ENCODE measurements at places on chromosomes 11 and 22.

DNA sequence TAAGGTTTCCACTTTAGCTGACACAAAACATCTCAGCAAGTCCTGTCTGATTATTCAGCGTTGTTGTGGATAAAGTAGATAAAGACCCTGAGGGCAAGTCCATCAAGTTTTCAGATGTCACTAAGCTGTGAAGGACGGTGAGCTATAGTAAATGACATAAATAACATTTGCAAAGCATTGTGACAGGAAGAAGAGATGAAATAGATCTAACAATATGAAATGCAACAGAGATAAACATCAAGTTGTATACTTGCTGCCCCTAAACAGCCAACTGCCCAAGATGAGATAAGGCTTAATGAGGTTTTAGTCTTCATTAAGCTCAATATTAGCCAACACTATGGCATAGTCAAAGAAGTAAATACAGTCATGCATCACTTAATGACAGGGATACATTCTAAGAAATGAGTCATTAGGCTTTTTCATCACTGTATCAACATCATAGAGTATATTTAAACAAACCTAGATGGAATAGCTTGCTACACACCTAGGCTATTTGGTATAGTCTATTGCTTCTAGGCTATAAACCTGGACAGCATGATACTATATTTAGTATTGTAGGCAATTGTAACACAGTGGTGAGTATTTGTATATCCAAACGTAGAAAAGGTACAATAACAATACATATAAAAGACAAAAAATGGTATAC lies 625.1 kb upstream of the ANO5 start:
- H3K36me3 ChIP-seq = no peaks in the 10 kb centered on the region
- no peak overlapping the region for H3K4me3 ChIP-seq
- no peaks in the 10 kb centered on the region for H3K27me3 ChIP-seq
- H3K27ac ChIP-seq = no peak overlapping the region
- no peak for DNase-seq
- H3K4me1 ChIP-seq = no peaks in the 10 kb centered on the region

- H3K4me3 ChIP-seq = no peak overlapping the region
- no peaks in the 10 kb centered on the region for H3K36me3 ChIP-seq
- no peak overlapping the region for H3K27ac ChIP-seq
- H3K27me3 ChIP-seq = peaks cover 4% of the 10 kb centered on the region
- DNase-seq = no peak
- H3K4me1 ChIP-seq = no peaks in the 10 kb centered on the region
These were observed 35.8 kb upstream of the SLC17A6 start for GRCh38 chr11:22302368-22302767.

GRCh38 chr11:57530215-57530595 lies 349 bp downstream of the TIMM10 start:
- peak overlapping the region; percentile 93 for H3K4me3 ChIP-seq
- H3K4me1 ChIP-seq = peaks cover 47% of the 10 kb centered on the region
- H3K27me3 ChIP-seq = no peaks in the 10 kb centered on the region
- H3K27ac ChIP-seq = peak overlapping the region; percentile 96

GRCh38 chr11:115545581-115546210 lies 41.5 kb upstream of the CADM1 start:
- H3K36me3 ChIP-seq = no peaks in the 10 kb centered on the region
- H3K4me3 ChIP-seq = no peak overlapping the region
- H3K27ac ChIP-seq = no peak overlapping the region
- DNase-seq = no peak
- no peaks in the 10 kb centered on the region for H3K27me3 ChIP-seq

DNA sequence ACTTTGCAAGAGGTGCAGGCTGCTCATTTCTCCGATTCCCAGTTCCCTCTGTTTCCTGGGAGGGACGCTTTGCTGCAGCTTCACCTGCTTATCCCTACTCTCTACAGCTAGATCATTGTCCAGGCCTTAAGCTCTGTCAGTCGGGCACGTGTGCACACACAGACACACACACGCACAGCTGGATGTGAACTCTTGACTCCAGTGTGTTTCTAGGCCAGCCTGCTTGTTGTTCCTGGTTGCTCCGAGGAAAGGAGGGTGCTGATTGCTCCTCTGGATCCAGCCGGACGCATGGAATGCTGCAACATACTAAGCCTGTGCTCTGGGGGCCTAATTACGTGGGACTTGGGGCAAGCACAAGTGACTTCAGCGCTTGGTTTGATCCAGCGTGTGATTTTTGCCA lies 19.7 kb downstream of the ZNRF3 start:
- no peaks in the 10 kb centered on the region for H3K36me3 ChIP-seq
- H3K4me1 ChIP-seq = peaks cover 27% of the 10 kb centered on the region
- no peak for DNase-seq
- H3K4me3 ChIP-seq = no peak overlapping the region

DNA sequence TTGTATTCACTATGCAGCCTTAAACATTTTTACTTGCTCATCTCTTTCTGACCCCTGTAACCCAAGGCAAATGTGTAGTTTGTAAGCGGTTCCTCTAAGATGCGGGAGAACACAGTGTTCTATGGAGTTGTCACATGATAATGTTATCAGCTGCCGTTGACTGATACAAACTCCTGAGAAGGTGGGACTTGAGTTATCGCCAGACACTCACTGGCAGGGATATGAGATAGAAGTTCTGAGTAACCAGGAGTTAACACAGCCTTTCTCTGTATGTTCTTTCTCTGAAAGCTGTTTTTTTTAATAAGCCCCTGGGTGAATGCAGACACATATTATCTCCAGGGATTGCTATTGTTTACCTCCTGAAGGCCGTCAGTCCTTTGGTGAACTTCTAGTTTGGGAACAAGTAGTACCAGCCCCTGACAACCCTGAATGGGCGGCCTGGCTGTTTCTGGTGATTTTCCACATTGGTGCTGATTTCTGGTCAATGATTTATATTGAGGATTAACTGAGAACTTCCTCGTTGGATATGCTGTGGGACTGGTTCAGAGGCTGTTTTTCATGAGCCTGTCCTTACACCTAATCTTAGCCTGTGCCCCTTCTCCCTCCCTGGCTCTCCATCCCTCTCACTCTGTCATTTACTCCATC lies 155.3 kb upstream of the RASSF10 start:
- H3K27ac ChIP-seq = no peak overlapping the region
- peaks cover 8% of the 10 kb centered on the region for H3K4me1 ChIP-seq
- no peaks in the 10 kb centered on the region for H3K36me3 ChIP-seq
- peaks cover 16% of the 10 kb centered on the region for H3K27me3 ChIP-seq
- DNase-seq = no peak
- H3K4me3 ChIP-seq = no peak overlapping the region

GRCh38 chr11:30789270-30789669 lies 203.1 kb upstream of the MPPED2 start:
- no peaks in the 10 kb centered on the region for H3K27me3 ChIP-seq
- no peaks in the 10 kb centered on the region for H3K36me3 ChIP-seq
- H3K4me1 ChIP-seq = no peaks in the 10 kb centered on the region
- H3K4me3 ChIP-seq = no peak overlapping the region

DNA sequence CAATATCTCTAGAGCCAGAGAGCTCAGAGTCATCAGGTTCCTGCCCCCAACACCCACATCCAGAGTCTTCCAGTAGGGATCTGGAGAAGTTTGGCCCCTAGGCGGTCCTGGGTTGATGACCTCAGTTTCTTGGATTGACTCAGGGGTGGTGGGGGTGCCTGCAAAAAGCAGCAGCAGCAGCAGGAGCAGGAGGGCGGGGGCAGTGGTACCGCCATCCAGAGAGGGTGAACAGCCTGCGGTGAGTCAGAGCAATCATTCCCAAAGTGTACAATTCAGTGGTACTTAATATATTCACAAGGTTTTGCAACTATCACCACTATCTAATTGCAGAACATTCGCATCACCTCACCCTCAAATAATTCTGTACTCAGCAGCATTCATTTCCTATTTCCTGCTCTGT lies 9.9 kb upstream of the SEC14L3 start:
- H3K4me1 ChIP-seq = peaks cover 3% of the 10 kb centered on the region
- H3K4me3 ChIP-seq = no peak overlapping the region
- no peaks in the 10 kb centered on the region for H3K36me3 ChIP-seq

DNA sequence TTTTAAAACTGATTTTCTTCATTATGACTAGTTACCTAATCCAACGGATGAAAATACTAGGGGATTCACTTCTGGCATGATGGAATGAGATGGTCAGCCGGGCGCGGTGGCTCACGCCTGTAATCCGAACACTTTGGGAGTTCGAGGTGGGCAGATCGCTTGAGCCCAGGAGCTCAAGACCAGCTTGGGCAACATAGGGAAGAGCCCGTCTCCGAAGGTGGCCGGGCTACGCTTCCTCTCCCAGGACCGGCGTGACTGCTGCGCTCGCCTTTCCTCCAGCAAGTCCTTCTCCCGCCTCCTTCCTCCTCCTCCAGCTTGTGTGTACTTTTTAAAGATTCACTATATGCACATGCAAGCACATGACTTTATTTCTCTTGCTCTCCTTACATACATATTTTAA lies 505.4 kb upstream of the CCDC90B start:
- no peak overlapping the region for H3K27ac ChIP-seq
- no peak overlapping the region for H3K4me3 ChIP-seq
- no peaks in the 10 kb centered on the region for H3K27me3 ChIP-seq
- H3K4me1 ChIP-seq = no peaks in the 10 kb centered on the region

DNA sequence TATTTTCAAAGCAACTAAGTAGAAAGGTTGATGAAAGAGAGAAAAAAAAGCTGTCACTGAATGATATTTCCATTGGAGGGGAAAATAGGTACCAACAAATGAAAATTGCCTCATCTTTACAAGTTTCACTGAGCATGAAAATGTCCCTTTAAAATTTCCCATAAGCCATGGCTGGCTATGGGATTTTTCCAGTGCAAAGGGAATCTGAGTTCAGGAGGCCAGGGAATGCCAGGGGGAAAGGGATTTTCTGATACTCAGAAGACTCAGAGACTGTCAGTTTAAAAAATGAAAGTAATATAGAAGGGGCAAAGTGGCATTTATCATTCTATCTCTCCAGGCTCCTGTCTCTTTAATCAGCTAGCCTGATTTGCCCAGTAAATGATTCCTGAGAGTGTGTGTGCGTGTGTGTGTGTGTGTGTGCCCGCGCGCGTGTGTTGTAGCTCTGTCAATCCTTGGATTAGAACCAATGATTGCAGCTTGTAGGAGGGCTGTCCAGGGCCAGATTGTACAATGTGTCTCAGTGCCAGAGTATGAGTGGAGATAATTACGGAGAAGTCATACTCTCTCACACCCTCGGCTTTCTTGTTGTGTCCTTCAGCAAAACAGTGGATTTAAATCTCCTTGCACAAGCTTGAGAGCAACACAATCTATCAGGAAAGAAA lies at the start of gene NTM:
TSS of gene NTM (plus strand) at position 526 of the 662 bp plus-strand sequence.
- no peak for DNase-seq
- no peak within 1 kb of the TSS for H3K27ac ChIP-seq
- peaks cover 4% of the 10 kb centered on the region for H3K27me3 ChIP-seq
- H3K4me1 ChIP-seq = no peaks in the 10 kb centered on the region

GRCh38 chr11:44564670-44565210 lies 723 bp upstream of the CD82 start:
- peaks cover 75% of the 10 kb centered on the region for H3K4me1 ChIP-seq
- peak overlapping the region; percentile 86 for H3K4me3 ChIP-seq
- no peak for DNase-seq
- peak overlapping the region; percentile 80 for H3K27ac ChIP-seq
- peaks cover 19% of the 10 kb centered on the region for H3K36me3 ChIP-seq

DNA sequence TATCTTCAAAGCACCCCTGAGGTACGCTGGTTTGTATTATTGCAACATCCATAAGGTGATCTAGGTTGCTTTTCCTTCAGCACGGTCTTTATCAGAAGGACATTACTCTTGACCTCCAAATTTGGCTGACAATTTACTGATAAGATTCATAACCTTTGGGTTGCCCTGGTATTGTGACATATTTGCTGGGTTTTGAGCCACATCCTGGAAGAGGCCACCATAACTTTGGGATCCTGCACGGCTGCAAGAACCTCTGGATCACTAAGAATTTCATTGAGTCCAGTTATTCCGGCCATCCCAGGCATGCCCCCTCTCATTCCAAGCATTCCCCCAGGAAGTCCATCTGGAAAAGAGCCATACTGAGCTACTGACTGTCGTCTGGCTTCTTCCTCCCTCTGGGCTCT lies 6.5 kb upstream of the PLET1 start:
- H3K4me3 ChIP-seq = no peak overlapping the region
- H3K36me3 ChIP-seq = no peaks in the 10 kb centered on the region
- no peaks in the 10 kb centered on the region for H3K27me3 ChIP-seq
- H3K4me1 ChIP-seq = no peaks in the 10 kb centered on the region

DNA sequence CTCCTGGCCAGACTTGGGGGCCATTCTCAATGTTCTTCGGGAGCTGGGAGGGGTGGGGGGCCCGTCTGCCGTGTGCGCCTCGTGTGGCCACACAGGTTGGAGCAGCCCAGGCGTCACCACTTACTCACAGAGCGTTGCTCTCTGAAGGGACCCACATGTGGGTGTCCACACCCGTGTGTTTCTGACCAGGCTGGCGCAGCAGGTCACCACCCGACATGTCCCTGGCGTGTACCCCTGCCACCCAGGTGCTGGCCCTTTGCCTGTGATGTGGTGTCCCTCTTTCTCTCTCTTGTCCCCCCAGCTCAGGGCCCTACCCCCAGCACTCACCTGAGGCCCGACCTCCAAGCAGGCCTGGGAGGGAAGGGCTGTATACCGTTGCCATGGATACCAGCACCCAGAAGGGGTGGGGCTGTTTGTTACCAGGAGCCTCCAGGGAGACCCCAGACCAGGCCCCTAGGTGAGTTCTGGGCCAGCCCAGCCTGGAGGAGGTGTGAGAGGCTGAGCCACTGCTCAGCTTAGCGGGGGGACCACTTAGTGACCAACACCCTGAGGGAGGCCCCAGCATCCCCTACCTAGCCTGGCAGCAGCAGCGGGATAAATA lies 1.4 kb downstream of the LMNTD2 start:
- H3K4me3 ChIP-seq = peak overlapping the region; percentile 30
- no peak for DNase-seq
- H3K36me3 ChIP-seq = peaks cover 6% of the 10 kb centered on the region
- H3K27ac ChIP-seq = no peak overlapping the region

- no peaks in the 10 kb centered on the region for H3K27me3 ChIP-seq
- no peaks in the 10 kb centered on the region for H3K4me1 ChIP-seq
- no peak overlapping the region for H3K4me3 ChIP-seq
- no peak for DNase-seq
- H3K36me3 ChIP-seq = no peaks in the 10 kb centered on the region
- H3K27ac ChIP-seq = no peak overlapping the region
These were observed 78.4 kb downstream of the RBFOX2 start for GRCh38 chr22:35950262-35950661.

GRCh38 chr22:17869285-17870096 lies 95.2 kb upstream of the BID start:
- no peak for DNase-seq
- H3K4me3 ChIP-seq = no peak overlapping the region
- H3K4me1 ChIP-seq = peaks cover 3% of the 10 kb centered on the region
- no peaks in the 10 kb centered on the region for H3K27me3 ChIP-seq

- DNase-seq = no peak
- no peaks in the 10 kb centered on the region for H3K4me1 ChIP-seq
- no peak overlapping the region for H3K4me3 ChIP-seq
- no peaks in the 10 kb centered on the region for H3K27me3 ChIP-seq
- no peak overlapping the region for H3K27ac ChIP-seq
- H3K36me3 ChIP-seq = no peaks in the 10 kb centered on the region
These were observed 1317.1 kb downstream of the BRD1 start for GRCh38 chr22:48510599-48510998.

DNA sequence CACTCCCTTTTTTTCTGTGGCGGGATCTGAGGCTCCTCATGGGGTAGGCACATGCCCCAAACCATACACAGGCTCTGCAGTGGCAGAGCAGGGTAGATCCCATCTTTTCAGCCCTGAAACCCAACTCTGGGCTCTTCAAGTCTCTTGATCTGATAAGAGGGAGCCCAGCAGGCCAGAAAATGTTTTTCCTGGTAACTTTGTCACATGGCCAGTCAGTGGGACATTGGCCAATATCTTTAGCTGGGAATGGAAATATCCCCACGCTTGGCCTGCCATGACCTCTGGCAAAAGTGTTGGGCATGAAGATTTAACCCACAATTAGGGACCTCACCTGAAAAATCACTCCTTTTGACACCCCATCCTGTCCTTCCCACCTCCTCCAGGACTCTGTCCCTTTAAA lies 8.1 kb downstream of the INPP5J start:
- no peak for DNase-seq
- no peaks in the 10 kb centered on the region for H3K4me1 ChIP-seq
- H3K4me3 ChIP-seq = no peak overlapping the region
- no peak overlapping the region for H3K27ac ChIP-seq
- no peaks in the 10 kb centered on the region for H3K27me3 ChIP-seq
- no peaks in the 10 kb centered on the region for H3K36me3 ChIP-seq
